NCI-H2029 treated with DMSO at 0.1 percent for 48 hours (cell line): ENCODE measurements at places on chromosomes 12 and 14.
A peak's percentile ranks its signal among the peaks of the same experiment; 100 is the strongest.

DNA sequence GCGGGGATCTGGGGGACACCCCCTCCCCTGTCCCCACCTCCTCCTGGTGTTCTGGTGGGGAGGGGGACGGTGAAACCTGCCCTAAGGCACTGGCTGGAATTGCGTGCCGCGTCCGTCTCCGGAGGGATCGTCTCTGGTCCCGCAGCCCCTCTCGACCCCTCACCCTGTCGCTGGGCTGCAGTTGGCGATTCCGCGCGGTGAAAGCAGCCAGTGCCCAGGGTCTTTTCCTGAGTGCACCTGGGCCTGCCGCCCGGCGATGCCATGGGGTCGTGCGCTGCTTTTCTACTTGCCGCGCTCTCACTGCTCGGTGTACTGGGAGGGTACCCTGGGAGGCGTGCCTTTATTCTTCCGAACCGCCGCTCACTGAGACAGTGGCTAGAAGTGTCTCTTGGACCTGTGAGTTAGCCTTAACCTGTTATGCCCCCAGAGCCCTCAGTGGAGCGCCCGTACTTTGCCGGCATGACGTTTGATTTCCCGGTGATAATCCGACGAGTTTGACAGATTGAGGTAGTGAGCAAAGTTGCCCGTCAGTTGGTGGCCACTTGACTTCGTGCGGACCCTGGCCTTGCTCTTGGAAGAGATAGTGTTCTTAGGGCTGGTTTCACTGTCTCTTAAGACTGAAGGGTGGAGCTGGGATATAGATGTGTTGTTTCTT is 788 bp downstream of the SFSWAP start:
- DNase-seq, result no peak

DNA sequence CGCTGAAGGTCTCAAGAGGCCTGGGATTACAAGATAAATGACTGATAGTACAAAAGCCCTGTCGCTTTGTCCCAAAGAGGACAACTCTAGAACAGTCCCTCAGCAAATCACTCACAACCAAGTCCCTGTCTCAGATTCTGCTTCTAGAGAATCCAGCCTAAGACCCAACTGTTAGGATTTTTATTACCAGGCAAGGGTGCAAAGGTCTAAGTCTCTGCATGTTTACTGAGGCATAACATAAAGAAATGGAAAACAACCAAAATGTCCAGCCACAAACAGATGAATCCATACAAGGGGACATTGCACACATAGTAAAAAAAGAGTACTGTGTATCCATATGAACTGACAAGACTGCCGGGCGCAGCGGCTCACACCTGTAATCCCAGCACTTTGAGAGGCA is 104.1 kb downstream of the FOXN3 start:
- DNase-seq, result no peak

GRCh38 chr12:112146123-112146522 is 20.8 kb downstream of the TRAFD1 start:
- DNase-seq, result no peak

DNA sequence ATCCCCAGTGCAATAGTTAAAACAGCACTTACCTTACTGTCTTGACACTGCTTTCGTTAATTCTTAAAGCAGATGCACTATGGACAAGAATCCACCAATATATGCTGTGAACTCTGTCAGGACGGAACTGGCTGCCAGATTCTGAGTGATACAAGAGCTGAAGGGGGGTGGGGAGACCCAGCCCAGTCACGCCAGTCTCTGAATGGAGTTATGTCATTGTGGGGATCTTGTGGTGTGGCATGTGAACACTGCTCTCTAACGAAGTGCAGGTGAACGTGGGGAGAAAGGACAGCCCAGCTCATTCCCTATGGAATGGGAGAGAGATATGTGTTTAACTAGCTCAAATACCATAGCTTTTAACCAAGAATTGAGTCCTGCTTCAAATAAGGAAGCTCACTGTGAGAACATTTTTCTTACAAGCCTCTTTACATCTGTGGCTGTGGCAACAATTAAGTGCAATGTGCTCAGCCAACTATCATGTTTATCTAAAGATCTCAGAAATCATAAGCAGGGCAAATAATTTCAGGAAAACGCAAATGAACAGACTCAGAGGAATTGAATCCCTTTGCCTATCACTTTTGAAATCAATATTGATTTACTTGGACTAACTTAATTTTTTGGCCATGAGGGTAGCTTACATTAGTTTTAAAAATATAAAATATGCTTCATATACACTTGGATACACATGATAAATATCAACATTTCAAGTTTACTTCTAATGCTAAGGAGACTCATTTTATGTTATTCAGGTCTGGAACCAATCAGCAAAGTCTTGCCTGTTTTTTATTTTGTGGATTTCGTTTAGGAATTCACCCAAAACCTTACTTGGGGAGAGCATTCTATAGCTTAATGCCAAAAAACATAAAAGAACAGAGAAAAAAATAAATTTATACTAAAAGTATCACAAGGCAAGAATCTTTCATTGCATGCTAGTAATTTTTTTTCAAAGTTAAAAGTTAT is at the start of gene LUM:
Gene LUM (minus strand): TSS at position 129 of the 960 bp plus-strand sequence. CDS start 2,515 bp downstream, outside the sequence.
- DNase-seq, result no peak

DNA sequence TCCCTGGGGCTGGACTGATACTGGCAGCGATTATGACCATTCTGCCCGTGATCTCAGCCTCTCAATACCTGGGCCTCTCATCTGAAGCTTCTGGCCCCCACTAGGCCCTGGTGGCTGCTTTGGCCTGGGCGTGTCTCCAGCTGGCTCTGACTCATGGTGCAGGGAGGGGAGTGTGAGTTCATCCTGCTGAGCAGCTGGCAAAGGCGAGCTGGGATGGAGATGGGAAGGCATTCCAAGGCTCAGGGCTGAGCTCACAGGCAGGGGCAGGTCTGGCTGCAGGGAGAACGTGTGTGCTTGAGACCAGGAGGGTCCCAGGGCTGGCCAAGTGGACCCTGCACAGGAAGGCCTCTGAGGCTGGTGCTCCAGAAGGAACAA is 221.8 kb downstream of the TMEM121 start:
- DNase-seq, result no peak

GRCh38 chr12:56589783-56590182 is 40.3 kb downstream of the BAZ2A start:
- no peak for DNase-seq

DNA sequence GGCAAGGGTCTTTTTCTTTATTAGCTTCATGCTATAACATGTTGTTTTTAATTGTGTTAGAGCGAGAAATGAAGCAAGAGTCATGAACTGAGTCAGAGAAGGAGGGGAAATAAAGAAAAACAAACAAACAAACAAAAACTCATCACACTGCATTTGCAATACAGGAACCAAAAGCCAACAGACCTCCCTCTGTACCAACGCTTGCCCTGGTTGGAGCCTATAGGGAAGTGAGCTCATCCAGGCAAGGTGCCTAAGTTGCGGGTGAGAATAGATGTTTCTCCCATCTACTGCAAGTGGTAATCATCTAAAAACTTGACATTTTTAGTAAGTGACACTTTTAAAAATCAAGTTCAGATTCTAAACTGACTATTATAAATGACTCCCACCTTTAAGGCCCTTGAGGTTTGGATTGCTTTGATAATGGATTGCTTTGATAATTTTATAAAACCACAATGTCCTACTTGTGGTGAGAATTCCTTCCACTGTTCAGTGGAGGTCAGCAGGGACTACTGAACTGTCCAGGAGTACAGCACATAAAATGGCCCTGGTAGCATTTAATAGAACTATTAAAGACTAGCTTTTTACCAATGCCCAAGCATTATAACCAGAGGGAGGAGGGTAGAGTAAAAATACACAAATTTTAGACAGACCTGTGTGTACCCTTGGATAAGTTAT is 31.3 kb downstream of the SLC38A1 start:
- no peak for DNase-seq

DNA sequence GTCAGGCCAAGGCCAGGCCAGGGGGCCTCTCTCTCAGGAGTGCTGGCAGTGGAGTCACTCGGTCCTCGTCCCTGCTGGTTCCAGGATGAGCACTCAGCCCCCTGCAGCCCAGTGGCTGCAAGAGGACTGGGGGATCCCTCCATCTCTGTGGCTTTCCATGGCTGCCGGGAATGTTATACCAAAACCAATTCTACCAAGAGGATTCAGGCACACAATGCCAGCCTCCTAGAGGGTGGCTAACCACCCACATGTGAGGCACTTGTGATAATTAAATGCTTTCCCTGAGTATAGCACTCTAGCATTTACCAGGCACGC is 21.9 kb downstream of the ASB2 start:
- DNase-seq, result no peak

DNA sequence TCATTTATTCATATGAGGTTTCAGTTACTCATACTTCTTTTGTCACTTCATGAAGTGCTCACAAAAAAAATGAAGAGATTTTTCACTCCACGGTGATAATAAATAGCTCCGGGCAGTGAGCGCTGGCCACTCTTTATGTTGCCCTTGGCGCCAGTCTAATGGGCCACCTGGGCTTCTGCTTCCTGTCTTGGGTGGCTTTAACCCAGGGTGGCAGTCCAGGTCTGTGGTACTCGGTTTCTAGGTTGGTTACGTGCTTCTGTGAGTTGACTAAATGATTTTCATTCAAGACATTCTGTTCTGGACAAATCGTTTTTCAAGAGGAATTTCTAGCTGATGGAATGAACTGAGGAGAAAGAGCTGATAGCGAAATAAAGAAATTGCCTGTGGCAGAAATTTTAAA is 34.6 kb upstream of the NID2 start:
- DNase-seq, result no peak

DNA sequence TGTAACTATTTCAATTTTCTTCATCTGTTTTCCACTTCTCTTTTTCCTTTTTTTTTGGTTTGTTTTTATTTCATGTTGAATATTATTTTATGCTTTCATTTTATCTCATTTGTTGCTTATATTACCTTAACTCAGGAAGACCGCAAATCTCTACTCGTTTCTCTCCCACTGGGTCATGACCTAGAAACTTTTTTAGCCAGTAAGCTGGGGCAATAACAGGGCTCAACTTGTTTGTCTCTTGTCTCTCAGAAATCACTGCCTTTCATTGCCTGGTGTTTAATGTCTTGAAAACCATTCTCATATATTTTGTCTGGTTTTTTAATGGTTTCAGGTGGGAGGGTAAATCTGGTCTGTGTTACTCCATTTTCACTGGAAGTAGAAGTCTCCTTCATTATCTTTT is 36.6 kb upstream of the ATP2B1 start:
- no peak for DNase-seq

GRCh38 chr14:30005114-30005808 is 77.6 kb upstream of the PRKD1 start:
- peak; percentile 72 for DNase-seq

GRCh38 chr12:25074113-25074512 is 120.8 kb downstream of the DNAI7 start:
- DNase-seq, result no peak

GRCh38 chr12:119036878-119037825 is 55.8 kb downstream of the SRRM4 start:
- DNase-seq, result no peak
